Activated naive CD4-positive, alpha-beta T cell treated with anti-CD3 and anti-CD28 coated beads, Interleukin-2, amount 50 U/mL, for 72 hours (primary cell): ENCODE measurements at places on chromosomes 12 and 14. TPM values are rescaled to one million over a fixed set of nuclear protein-coding genes. Genes with fewer than 3 reads are reported as not detected.

DNA sequence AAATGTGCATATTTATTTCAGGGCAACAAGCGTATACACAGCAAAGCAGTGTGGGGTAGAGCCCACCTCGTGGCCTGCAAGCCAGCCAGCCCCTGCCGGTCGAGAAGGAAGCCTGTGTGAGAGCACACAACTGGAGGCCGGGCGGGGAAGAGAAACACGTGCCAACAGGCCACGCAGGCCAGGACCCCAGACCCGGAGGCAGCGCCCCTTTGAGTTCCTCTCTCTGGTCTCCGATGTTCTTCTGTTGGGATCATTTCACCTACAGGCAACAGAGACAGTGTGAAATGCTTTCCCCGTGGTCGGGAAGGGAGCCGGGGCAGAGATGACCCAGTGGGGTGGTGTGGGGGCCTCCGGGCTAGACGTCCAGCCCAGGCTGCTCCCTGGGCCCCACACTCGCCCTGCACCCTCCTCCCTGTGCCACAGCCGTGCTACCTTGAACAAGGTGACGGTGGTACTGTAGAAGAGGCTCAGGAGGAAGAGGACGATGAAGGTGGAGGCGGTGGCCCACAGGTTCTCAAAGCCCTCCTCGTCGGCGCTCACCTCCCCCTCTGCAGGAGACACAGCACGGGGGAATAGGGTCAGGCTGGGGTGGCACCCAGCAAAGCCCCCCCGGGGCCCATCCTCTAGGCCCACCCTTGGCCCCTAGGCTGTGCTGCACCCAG lies 325.5 kb downstream of the TMEM121 start:
- peak; percentile 35 for DNase-seq

- no peak for DNase-seq
Observed at GRCh38 chr12:101066489-101066888, 143.5 kb downstream of the SLC5A8 start.

GRCh38 chr14:33592297-33592696 lies 358.6 kb downstream of the EGLN3 start:
- no peak for DNase-seq

DNA sequence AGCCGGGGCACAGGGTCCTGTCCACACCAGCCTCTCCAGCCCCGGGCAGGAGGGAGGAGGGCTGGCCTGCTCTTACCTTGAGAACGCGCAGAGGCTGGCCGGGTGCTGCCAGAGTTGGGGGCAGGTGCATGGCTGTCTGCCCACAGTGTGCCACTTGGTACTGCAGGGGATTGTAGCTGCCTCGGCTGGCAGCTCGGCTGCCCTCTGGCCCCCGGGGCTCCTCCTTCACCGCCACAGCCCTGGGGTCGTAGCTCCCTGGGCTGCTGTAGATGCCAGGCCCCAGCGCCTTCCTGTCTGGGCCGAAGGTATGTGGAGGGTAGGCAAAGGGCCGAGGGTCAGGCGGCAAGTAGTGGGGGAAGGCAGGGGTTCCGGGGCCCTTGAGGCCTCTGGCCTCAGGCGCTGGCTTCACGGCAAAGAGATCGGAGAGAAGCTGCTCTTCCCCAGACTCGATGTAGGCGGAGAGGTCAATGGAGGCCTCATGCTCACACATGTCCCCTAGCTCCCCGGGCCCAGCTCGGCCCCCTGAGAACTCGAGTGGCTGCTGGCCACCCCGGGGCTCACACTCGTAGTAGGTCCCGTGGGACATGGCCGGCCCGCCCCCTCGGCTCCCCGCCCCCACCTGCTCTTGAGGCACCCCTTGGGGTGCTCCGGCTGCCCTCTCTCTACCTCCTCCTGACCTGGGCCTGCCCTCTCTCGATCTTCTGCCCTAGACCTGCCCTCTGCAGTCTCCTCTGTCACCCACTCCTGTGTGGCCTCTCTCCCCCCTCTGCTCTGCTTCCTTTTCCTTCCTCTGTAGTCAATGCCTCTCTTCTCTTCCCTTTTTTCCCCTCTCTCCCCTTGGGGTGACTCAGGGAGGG lies at the start of gene CEBPE:
CEBPE (minus strand) TSS at position 750 of the 857 bp plus-strand sequence; CDS start at position 586, 164 bp downstream.
- DNase-seq, result no peak

DNA sequence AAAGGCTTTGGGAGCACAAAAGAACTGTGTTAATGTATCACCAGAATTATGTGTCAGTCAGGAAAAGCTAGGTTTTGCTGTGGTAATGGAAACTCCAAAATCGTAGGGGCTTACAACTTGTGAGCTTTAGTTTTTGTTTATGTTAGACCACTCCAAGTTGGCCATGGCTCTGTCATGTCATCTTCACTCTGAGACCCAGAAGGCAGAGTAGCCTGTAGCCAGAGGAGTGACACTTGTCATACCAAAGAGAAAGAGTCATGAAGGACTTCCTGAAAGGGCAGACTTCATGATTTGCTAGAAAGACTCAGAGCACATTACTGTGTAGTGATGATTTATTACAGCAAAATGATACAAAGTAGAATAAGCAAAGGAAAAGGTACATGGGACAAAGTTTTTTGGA lies 133.6 kb upstream of the SSTR1 start:
- DNase-seq, result no peak

- no peak for DNase-seq
Observed at GRCh38 chr12:67099858-67100257, 169.3 kb upstream of the CAND1 start.

DNA sequence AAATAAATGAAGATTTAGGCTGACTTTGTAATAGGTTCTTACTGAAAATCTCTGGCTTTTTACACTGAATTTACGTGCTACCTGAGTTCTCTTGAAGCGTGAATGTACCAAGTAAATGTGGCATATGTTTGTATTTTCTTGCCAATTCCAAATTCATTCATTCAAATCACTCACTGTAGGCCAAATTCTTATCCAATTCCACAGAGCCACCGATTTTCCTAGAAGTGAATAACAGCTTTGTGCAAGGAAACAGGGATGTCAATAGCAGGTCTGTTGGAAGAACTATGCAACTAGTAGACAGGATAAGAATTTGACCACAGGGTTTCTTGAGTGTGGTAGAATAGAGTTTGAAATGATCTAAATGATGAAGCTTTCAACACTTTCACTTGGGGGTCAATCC lies 86.8 kb downstream of the SOX5 start:
- no peak for DNase-seq

DNA sequence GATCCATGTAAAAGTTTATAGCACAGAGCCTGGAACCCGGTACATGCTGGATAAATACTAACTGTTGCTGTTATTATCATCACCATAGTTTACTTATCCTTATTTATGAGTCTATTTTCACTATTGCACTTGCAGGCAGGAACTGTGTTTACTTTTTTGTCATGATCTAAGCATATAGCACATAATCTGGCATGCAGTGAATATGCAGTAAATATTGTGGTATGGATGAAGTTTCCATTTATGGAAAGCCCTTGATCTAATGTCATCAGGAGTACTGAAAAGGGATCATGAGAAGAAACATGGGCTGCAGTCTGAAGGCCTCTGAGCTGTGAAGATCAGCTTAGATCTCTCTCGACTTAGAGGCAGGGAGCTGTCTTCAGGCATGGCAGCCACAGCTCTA lies 91.6 kb downstream of the KCNK13 start:
- no peak for DNase-seq

TAS2R20 gene
- total RNA-seq, result 3.7 TPM

DNA sequence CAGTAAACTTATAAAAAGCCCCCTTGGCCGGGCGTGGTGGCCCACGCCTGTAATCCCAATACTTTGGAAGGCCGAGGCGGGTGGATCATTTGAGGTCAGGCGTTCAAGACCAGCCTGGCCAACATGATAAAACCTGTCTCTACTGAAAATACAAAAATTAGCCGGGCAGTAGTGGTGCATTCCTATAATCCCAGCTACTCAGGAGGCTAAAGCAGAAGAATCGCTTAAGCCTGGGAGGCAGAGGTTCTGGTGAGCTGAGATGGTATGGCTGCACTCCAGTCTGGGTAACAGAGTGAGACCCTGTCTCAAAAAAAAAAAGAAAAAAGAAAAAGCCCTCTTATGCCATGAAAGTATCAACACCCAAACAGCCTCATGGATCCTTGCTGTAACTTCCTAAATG lies 3.7 kb downstream of the PRMT5 start:
- no peak for DNase-seq

RAPGEF3 gene
- total RNA-seq, result 1.1 TPM

- DNase-seq, result no peak
Observed at GRCh38 chr12:85092814-85093370, 56.7 kb downstream of the LRRIQ1 start.

KRT73 gene
- 0.98 TPM for total RNA-seq

DNA sequence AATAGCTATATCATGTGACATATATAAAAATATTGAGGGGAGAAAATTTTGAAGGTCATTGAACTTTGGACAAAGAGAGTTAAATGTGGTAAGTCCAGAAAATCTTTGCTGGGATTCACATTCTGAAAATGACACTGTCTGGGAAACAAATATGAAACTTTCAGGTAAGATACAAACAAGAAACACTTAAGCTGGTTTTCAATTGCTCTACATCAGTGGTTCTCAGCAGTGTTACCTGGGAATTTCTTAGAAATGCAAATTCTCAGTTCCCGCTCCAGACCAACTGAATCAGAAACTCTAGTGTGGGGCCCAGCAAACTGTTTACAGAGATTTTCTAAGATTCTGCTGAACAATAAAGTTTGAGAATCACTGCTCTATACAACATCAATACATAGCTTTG lies 3.6 kb upstream of the CDK17 start:
- DNase-seq, result no peak

- no peak for DNase-seq
Observed at GRCh38 chr14:68181519-68182326, 362.1 kb downstream of the RAD51B start.

- DNase-seq, result no peak
Observed at GRCh38 chr14:24273422-24273998, 2.1 kb upstream of the RABGGTA start.

DNA sequence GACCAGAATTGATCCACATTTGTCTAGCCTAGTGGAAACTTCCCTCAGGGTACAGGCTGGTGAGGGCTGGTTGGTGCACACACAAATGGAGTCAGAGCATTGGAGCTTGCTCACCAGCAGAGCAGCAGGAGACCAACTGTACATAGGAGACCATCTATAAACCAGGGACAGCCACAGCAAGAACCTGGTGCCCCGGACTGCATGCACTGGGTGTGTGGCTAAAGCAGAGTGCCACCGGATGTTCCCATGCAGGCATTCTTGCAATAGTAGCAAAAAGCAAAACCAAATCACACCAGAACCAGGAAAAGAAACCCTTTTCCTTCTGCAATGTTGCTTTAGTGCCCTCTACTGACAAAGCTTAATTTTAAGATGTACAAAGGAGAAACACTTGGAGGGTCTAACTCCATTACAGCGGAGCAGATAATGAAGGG lies 136.4 kb downstream of the MDGA2 start:
- no peak for DNase-seq

IFNG-AS1 gene
- total RNA-seq, result 1.9 TPM

GRCh38 chr12:78612190-78612589 lies 252.4 kb upstream of the SYT1 start:
- DNase-seq, result no peak

DNA sequence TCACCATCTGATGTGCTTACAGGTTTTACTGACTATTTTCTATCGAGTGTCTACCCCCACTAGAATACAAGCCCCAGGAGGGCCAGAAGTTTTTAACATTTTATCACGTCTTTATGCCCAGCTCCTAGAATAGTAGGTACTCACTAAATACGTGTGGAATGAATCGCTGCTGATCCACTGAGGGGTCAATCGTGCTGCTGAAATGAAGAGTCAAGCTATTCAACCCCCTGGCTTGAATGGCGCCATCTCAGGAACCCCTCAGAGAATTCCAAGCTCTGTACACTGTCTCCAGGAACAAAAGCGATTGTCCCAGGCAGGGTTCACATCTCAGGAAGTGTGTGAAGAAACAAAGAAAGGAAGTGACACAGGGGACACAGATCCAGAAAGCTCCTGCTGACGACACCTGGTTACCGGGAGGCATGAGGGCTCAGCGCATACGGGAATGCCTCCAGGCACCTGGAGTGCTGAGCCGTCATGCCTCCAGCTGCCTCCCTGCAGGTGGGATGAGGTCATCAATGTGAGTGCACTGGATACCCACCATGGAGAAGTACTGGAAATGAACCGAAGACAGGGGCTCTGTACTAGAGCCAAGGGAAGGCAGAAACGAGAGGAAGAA lies 45.6 kb downstream of the PITPNM2 start:
- DNase-seq, result no peak

REP15 gene
- total RNA-seq, result 1.0 TPM

- DNase-seq, result no peak
Observed at GRCh38 chr12:125189015-125189414, 123.8 kb downstream of the AACS start.

DNA sequence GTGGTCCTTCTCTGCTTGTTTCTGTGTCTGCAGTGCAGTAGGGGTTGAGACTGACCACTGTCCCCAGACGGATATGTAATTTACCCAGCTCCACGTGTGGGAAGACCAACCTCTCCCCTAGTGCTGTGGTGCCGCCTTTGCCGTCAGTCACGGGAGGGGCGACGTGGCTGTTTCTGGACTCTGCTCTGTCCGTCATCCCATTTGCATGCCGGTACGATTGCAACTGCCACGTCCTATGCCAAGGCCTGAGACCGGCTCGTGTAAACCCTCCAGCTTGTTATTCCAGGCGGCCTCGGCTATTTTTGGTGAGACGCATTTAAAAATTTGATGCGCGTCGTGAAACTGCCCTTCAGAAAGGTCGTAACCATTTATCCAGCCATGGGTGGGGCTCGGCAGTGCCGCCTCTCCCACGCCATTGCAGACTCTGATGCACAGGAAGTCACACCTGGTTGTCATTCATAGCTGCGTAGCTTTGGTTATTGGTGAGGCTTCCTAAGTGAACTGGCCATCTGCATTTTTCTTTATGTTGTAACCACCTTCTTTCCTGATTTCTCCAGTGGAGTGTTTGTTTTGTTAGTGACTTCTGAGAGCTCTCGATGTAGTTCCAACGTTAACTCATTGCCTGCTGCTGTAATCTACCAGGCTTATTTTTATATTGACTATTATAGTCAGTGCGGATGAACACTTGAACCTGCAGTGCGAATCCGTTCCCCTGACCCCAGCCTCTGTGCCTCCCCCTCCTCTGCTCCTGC lies 75.1 kb downstream of the ADGRD1 start:
- no peak for DNase-seq

DNA sequence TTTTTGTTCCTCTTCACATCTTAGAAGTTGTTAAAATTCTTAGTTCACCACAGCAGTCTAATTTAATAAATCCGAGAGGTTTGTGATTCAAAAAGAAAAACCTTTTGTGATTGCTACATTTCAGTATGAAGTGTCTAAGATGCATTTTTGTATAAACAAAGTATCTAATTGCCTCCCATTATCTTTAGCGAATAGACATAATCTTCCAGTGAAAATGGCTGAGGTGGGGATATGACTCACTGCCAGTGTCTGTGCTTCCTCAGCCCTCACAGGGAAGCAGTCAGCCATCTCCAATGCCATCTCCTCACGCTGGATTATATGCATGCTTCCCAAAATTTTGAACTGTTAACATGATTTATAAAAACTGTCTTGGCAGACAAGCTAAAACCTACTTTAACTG lies 7.6 kb downstream of the GCH1 start:
- DNase-seq, result no peak

RNF212B gene
- total RNA-seq, result not detected

- DNase-seq, result no peak
Observed at GRCh38 chr14:32509632-32510187, 180.6 kb downstream of the AKAP6 start.
